ENCODE measurements at places on chromosomes 5 and 9. TPM values are rescaled to one million over a fixed set of nuclear protein-coding genes. Genes with fewer than 3 reads are reported as not detected.

TRIP13 gene
- 8.2 TPM for polyA plus RNA-seq

- DNase-seq = no peak
These were observed 161.2 kb upstream of the SPRY4 start for GRCh38 chr5:142486020-142486419.

MRPL41 gene
- polyA plus RNA-seq = not detected

GRCh38 chr9:129150672-129151211 is 27.3 kb downstream of the IER5L start:
- no peak for DNase-seq

All from muscle of arm (tissue), 14 donors.